ENCODE measurements at places on chromosomes 4 and X. TPM values are rescaled to one million over a fixed set of nuclear protein-coding genes. Genes with fewer than 3 reads are reported as not detected.

DNA sequence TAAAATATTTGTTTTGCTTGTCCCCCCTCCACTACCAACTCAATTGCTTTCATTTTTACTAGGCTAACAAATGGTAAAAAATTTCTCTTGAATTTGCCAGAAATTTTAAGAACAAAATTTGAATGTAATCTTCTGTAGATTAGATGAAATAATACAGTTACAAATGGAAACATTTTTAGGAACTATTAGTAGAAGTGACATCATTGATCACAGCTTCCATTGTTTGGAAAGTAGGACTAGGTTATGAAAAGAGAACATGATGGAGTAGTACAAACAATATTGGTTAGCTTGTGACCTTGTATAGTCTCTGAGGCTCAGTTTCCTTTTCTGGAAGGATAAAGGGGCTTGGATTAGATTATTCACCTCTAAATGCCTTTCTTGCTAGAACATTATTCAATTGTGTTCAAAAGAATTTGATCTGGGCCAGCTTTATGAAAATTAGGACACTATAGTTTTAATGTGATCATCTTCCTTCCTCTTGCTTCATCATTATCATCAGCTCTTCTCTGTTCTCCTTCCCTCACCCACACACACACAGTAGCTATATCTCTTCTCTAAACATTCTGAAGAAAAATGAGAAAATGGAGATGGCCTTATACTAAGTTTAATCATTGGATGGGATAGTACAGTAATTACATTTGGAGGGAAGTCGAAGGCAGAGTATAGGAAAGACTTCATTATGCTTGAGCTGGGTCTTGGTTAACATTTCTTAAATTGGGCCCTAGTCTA is 9.9 kb downstream of the MTMR1 start:
- DNase-seq, result no peak

The CT45A9 gene
- not detected for total RNA-seq

- DNase-seq, result no peak
Observed at GRCh38 chr4:127616898-127617297, 15.9 kb upstream of the INTU start.

The CTAG1B gene
- total RNA-seq, result not detected

The TMEM271 gene
- total RNA-seq, result not detected
